ENCODE measurements at places on chromosomes 11 and 22.

GRCh38 chr11:83881428-83881827, 595.3 kb upstream of the CCDC90B start:
- DNase-seq, result no peak

DNA sequence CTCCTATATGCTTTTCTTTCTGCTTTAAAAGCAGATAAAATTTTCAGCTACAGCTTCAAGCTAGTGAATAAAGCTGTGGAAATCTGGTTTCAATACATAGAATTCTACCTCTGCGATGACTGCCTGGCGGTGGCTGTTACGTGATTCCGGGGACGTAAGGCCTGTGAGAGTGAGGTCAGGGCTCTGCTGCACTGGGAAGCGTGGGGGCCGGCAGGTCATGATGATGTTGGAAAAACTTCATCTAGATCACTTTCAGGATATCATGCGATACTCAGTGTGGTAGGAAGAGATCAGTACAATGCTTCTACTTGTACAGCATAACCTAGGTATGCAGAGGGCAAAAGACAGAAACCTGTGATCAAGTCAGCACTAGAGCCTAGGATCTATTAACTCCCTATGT, 546.8 kb upstream of the B3GAT1 start:
- DNase-seq, result no peak

DNA sequence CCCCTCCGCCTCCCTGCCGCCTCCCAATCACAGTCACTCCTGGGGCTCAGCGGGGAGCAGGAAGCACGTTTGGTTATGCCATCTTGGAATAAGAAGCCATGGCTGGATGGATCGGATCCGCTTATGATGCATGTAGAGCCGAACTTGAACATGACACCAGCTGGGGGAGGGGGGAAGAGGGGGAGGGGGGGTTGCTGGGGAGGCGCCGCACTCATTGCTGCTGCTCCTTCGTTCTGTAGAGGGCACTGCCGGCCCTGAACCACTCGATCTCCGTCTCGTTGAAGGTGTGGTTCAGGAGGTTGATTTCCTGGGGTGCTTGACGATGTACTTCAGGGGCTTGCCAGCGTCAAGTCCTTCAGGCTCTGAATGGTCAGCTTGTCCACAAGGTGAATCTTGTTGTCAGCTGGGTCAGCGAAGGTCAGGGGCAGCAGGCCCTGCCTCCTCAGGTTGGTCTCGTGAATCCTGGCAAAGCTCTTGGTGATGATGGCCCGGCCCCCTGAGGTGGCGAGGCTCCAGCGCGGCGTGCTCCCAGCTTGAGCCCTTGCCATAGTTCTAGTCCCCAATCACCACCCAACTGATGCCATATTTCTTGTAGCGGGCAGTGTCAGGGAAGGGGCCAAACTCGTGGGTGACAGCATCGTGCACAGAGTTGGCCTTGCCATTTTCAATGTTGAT, 476.9 kb upstream of the ISX start:
- DNase-seq, result no peak

DNA sequence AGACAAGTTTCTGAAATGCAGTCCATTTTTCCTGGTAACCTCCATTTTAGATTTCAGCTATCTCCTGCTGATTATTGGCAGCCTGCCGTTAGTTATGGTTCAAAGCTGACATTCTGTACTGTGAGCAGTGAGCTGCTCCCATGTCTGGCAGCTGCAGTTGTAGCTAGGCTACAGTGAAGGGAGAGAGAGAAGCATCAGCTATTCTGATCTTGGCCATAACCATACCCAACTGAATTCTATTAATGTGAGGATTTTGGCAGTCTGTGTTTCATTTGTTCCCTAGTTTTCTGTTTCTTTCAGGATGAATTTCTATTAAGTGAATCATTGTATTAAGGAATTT, 33.4 kb downstream of the SIK2 start:
- no peak for DNase-seq

DNA sequence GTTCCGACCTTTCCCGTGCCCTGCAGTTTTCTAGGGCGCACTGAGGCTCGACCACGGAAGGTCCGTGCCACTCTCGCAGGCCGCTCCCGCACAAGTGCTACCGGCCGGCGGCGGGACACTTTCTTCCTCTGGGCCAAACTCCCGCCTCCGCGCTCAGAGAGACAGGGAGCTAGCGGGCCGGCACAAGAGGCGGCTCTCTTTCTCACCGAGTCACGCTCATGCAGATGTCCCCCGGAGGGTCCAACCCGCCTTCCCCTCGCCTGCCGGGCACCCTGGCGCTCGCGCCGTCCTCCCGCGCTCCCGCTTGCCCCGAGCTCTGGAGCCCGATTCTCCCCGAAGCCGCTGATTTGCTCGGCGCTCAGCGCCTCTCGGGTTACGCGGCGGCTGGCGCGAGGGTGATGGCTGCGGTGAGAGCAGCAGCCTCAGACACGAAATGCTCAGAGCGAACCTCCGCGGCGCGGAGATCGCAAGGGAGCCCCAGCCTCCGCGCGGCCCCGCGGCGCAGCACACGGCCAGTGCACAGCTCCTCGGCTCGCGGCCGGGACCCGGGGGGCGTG, 1.0 kb downstream of the LMO1 start:
- DNase-seq, result no peak

- no peak for DNase-seq
Measured at GRCh38 chr22:37165940-37166674, 16.4 kb upstream of the IL2RB start.

DNA sequence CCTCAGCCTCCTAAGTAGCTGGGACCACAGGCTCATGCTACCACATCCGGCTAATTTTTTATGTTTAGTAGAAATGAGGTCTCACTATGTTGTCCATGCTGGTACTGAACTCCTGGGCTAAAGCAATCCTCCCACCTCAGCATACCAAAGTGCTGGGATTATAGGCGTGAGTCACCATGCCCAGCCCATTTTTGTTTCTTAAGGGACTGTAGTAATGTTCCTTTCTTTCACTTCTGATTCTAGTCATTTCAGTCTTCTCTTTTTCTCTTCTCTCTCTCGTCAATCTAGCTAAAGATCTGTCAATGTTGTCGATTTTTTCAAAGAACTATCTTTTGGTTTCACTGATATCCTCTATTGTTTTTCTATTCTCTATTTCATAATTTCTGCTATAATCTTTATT, 111.0 kb upstream of the APOA1 start:
- DNase-seq, result no peak

GRCh38 chr22:40818192-40818746, 877 bp downstream of the SLC25A17 start:
- DNase-seq, result no peak

DNA sequence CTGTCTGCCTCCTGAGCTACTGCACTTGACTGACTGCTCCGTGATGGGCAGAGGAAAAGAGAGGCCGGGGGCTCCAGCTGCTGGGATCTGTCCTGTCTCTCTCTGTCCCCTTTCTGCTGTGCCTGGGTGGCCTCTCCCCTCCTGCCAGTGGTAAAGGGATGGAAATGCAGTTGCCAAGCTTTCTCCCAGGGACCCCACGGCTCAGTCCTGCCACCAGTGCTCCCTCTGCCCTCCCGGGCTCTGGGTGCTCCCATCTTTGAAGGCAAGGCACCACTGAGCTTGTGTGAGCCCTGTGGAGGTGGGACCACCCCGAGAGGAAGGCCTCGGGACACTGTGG, 32.0 kb downstream of the NADSYN1 start:
- DNase-seq, result no peak

DNA sequence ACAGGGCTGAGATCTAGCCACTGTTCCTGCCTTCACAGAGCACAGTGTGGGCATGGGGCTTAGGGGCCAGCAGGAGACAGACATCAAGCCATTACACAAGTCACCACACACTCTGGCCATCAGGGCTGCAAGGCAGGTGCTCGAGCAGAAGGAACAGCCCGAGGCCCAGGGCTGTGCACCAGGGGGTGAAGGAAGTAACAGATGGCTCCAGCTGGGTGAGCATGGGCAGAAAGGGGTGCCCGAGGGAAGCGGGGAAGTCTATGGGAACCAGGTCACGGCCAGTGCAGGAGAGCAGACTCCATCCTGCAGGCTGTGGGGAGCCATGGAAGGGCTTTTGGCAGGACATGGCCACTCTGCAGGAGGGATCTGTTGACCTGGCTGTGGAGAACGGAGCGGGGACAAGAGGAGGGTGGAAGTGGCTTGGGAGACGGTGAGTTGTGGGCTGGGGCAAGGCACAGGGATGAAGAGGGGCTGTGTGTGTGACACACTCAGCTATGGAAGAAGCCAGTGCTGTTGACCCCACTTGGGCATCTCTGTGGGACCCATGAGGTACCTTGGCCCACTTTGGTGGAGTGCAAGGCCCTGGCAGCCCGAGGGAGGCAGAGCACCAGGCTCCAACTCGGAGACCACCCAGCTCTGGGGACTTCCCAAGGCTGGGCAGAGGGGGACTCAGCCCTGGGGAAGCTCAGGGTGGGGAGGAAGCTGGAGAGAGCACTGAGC, 3.6 kb downstream of the C11orf68 start:
- DNase-seq, result no peak

- DNase-seq, result no peak
Measured at GRCh38 chr11:12831471-12832202, 157.4 kb downstream of the TEAD1 start.

GRCh38 chr11:41943656-41944055, 484.2 kb upstream of the LRRC4C start:
- no peak for DNase-seq

DNA sequence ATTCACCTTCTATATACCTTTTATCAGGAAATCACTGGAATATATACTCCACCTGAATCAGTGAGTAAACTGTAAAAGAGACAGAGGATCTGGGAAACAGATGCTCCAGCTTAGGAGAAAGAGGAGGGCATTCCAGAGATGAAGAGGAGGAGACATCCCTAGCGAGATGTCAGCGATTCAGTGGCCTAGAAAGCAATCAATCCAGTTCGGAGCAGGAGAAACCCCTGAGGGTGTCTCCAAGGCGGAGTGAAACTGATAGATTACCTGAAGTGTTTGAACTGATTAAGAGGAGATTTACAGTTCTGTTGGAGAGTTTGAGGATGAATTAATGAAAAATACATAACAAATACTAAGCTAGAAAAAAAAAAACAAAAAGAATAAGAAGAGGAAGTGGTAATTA, 24.5 kb upstream of the TNRC6B start:
- DNase-seq, result no peak

GRCh38 chr11:122229481-122230384, 113.7 kb upstream of the BLID start:
- DNase-seq, result no peak

- DNase-seq, result no peak
Measured at GRCh38 chr11:120342226-120342625, 6.0 kb downstream of the ARHGEF12 start.

GRCh38 chr11:74816664-74817063, 68.0 kb downstream of the RNF169 start:
- DNase-seq, result no peak

DNA sequence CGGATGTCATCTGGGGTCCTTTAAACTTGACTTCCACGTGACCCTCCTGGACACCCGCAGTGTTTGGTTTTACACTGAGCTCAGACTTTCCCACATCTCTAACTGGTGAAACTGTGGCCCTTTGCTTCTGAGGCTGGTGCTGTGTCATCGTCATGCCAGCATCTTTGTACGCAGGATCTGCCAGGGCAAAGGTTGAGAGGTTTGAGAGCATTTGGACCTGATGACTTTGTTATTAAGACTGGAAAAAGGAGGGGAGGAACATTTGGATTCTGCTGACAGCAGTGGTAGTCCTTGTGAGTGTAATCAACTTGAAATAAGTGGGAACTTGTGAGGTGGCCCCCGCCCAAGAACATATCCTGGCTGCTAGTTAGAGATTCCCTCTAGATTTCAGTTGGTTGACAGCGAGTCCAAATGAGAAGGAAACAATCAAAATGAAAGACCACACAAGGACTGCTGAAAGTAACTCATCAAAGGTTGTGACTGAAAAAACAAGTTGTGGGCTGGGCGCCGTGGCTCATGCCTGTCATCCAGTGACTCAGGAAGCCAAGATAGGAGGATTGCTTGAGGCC, 102.5 kb downstream of the KIAA1671 start:
- DNase-seq, result peak; percentile 24

DNA sequence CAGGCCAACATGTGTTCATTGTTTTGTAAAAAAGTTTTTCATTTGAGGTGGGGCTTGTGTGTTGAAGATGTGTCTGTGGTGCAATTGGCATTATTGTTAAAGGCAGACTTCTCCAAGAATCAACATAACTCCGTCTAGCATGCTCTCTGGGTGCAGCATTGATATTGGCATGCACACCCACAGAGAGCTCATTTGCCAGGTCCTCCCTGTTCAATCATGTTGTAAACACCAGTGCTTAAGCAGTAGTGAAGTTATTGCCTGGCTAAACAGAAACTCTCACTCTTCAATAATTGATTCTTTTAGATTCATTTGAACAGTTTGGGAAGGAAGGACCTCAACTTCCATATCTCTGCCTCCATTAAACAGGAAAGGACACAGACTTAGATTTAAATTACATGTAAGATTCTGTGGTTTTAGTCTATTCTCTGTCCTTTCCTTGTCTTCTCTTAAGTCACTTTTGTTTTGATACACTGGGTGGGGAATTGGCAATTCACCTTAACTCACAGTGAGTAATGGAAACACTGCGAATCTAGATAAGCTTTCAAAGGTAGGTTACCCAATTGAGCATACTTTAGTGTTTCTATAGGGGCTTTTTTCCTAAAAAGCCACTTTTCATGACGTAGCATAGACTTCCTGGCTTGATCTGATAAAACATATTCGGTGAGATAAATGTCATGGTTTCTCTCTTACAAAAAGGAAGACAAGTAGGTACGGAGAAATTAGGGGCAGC, 30.8 kb upstream of the EXPH5 start:
- DNase-seq, result no peak

- DNase-seq, result no peak
Measured at GRCh38 chr22:44930711-44931035, 79.1 kb downstream of the PHF21B start.

DNA sequence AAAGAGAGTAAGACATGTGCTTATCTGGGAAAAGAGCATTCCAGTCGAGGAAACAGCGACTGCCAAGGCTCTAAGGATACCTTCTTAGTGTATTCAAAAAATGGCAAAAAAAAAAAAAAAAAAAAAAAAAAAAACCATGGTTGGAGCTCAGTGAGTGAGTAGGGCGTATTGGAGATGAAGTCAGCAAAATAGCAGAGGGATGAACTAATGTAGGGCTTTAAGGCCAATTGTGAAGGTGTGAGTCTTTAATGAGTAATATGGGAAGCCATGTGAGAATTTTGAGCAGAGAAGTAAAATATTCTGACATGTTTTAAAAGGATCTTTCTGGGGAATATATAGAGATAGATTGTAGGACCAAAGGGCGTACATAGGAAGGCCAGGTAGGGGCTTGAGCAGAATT, 498.6 kb upstream of the ISX start:
- no peak for DNase-seq

DNA sequence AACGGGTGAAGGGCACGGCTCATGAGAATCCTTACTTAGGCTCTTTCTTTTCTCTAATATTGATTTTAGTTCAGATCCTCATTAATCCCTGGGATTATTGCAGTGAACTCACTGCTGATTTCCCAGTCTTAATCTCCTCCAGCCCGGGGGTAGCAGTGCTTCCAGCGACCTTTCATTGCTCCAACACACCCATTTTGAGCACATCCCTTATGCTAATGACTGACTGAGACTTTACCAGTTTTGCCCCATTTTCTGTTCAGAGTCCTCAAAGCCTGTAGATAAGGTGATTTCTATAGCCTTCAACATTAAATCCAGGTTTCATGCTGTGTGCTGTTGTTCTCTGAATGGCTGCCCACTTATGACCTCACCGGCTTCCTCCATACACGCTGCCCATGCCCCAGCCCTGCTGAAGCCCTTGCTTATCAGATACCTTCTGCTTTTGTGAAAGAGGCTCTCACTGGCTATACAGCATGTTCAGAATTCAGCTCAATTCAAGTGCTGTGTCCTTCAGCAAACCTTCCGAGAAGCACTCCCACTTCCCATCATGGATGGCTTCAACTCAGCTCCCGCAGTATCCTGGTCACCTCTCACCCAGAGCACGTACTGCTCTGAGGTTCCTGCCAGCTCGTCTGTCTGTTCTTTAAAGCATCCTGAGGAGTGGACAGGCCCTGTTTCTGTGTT, 49.0 kb downstream of the PPFIA1 start:
- no peak for DNase-seq
